Right kidney (tissue), 9 donors: ENCODE measurements at places on chromosomes 5 and 9.

DNA sequence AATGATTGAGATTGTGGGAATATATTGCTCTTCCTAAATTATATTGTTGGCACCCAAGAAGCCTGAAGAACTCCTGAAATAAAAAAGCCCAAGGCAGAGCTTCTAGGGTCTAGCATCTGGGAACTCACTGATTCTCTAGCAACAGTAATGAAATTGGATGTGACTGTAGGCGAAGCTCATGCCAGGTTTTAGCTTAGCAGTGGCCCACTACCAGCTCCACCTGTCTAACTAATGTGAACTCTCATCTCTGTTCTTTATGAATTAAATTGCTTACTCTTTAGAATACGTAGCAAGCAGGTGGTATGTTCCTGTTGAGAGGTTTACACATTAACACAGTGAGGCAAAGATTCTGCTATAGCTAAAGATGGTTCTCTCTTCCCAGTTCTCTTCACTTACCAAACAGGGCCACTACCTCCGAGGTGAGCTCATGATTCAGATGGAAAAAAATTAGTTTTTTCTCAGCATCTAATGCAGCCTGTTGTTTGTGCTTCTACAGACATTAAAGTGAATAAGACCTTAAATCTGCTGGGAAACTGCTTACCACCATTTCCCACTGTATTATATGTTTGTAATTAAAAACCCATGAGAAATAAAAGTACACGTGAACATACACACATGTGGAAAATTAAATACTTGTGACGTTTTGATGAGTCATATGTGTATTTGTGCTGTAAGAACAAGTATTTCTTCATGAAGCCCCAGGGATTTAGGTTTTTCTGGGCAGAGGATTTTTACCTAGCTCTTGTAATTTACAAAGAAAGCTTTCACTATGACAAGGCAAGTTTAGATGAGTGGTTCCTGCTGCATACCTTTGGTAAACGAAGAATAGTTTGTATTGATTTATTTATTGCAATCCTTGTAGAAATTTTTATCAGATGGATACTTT is 360.1 kb downstream of the KDM4C start:
- DNase-seq = no peak

- DNase-seq = no peak
These were observed 89.7 kb upstream of the CCDC152 start for GRCh38 chr5:42666869-42667268.

DNA sequence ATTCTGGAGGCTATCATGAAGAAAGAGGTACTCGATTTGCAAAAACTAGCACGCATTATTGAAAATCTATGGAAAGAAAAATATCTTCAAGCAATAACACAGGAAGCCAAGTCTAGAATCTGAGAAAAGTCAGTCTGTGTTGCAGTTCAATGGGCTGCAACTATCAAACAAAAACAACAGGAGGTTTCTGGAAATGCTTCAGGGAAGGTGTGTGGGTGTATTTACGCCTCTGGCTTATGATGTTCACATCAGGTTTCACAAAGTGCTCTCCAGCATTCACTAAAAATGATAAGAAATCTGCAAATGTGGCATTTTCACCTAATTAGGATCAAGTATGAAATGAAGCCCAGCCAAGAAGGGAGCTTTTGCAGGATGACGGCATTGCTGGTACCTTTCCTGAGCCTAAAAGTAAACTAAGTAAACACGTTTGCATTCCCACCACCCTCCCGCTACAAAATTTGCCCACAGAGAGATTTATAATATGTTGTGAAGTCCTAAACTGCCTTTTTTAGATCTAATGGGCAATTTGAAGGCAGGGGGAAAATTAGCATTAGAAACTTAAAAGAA is 146.4 kb downstream of the GABRB2 start:
- DNase-seq = no peak

GRCh38 chr5:178232920-178233429 is 373 bp upstream of the PHYKPL start:
- DNase-seq = no peak

- DNase-seq = no peak
These were observed 47.6 kb upstream of the SIL1 start for GRCh38 chr5:139245637-139246339.

- DNase-seq = no peak
These were observed 16.6 kb downstream of the SPTLC1 start for GRCh38 chr9:92098638-92099037.
